NCI-H2107 (cell line): ENCODE measurements at places on chromosomes 2 and 18.

DNA sequence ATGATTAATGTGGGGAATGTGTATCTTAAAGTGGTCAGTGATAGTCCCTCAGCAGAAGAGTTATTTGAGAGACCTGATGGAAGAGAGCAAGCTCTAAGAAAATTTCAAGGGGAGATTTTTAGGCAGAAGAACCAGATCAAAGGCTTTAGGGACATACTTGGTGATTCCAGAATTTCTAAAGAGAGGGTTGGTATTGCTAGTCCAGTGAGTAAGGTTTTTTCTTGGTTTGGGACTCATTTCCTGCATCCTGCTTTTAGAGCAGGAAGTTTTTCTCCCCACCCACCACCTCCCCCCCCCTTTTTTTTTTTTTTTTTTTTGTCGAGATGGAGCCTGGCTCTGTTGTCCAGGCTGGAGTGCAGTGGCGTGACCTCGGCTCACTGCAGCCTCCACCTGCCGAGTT lies 42.7 kb upstream of the DYSF start:
- DNase-seq: no peak

GRCh38 chr18:75962036-75962572 lies 532.9 kb downstream of the ZNF516 start:
- DNase-seq: no peak

GRCh38 chr2:54546518-54546917 lies 90.4 kb downstream of the SPTBN1 start:
- no peak for DNase-seq

- no peak for DNase-seq
Observed at GRCh38 chr2:144708626-144709025, 188.7 kb upstream of the ZEB2 start.

GRCh38 chr2:167187049-167187727 lies 298.9 kb downstream of the XIRP2 start:
- DNase-seq: no peak

DNA sequence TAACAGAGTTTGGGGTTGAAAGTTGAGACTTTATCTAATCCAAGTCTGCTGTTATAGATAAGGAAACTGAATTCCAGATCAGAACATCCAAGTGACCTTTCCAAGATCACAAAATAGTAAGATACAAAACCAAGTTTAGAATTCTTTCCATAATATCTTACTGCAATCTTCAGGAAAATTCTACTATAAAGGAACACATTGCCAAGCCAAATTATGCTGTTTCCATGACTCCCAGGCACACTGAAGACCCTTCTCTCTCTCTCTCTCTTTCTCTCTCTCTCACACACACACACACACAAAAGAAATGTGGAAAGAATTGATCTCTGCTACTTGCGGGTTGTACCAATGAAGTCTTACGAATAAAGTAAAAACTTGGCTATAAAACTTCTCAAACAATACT lies 398.4 kb downstream of the METTL4 start:
- DNase-seq: no peak

DNA sequence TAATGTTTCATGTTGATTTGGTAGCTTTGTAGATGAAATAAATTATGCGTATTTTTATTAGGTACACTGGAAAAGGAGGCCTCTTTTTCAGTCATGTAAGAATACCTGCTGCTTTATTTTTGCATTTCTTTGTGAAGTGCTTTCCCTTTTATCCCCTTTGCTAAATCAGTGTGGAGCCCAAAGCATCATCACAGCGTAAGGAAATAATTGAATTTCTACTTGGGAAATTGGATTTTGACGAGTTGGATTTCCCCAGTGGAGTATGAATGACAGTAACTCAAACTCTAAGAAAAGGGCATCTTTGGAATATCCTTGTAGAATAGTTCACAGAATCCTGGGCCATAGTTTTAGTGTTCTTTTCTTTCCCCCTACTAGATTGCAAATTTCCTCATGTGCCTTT lies 97.2 kb downstream of the KCNJ3 start:
- DNase-seq: no peak

DNA sequence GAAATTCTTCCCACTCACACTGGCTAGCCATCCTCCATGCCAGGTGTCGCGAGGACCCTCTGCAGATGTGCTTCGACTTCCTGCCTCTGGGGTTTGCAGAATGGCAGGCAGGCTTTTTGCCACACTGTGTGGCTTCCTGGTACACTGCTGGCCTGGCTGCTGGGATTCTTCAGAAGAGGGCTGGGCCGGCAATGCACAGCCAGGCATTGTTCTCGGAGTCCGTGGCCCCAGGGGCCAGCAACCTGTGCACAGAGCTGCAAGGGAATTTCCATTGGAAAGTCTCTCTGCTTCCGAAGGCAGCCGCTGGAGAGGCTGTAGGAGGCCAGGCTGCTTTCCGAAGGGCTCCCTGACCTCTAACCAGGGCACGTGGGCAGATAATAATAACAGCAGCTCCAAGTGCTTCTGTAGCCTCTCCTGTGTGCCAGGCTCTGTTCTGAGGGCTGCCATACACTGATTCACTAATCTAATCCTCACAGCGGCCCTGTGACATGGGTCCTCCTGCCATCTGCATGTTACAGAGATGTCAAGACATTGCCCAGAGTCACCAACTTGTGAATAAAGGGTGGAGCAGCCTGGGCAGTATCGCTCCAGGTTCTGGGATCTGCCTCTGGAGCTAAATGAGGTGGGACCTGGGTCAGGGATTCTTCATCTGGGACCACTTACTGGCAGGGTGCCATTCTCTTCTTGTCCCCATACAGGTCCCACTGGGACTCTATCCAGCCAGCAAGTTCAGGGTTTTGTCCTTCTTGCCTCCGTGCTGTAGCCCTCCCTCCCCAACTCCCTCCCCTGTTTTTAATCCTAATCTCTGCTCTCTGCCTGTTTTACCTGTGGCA lies 5.0 kb downstream of the LDLRAD4 start:
- DNase-seq: no peak

DNA sequence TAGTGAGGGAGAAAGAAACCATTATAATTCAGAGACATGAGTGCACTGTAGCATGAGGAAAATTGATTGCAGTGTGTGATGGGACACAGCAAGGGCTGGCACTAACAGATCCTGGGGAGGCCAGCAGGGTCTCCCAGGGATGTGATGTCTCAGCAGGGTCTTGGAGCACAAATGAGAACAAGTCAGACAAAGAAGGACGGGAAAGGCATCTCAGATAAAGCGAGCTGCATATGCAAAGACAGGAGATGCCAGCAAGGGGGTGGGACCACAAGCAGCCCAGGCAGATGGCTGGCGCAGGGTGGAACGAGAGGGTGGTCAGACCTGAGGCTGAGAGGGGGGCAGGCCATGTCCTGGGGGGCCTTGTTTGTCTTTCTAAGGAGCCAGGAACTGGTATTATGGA lies 102.6 kb upstream of the DLX2 start:
- DNase-seq: no peak

- DNase-seq: no peak
Observed at GRCh38 chr2:30255466-30256408, 24.4 kb downstream of the LBH start.

DNA sequence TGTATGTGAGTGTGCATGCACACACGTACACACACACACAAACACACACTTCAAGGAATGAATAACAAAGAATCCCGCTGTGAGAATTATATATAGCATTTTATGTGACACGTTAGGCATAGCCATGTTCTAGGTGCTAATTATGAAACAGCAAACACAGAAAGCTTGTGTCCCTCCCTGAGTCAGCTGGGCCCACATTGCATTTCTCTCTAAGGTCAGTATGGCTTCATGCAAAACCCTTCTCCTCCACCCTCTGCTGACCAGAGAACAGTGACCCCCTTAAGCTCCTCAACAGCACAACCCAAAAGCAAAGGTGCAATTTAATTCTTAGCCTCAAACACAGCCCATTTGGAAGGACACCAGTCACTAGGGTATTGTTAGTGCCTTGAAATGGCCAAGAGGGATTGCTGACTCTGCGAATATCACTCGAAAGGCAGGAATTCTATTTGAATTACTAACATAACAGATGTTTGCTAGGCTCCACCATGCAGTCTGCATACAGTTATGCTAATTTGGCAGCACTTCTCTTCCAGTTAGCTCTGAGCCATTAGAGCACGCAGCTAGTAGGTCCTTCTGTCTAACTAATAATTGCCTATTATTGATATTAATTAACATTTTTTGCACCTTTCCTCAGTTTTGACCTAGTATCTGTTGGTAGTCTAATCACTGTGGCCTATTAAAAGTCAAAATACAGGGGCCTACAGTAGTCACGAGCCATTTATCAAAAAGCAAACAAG lies 149.0 kb downstream of the LNPK start:
- DNase-seq: no peak

- no peak for DNase-seq
Observed at GRCh38 chr2:31950946-31951562, 59.8 kb downstream of the MEMO1 start.

GRCh38 chr2:109371481-109372170 lies 242.1 kb downstream of the SEPTIN10 start:
- no peak for DNase-seq

DNA sequence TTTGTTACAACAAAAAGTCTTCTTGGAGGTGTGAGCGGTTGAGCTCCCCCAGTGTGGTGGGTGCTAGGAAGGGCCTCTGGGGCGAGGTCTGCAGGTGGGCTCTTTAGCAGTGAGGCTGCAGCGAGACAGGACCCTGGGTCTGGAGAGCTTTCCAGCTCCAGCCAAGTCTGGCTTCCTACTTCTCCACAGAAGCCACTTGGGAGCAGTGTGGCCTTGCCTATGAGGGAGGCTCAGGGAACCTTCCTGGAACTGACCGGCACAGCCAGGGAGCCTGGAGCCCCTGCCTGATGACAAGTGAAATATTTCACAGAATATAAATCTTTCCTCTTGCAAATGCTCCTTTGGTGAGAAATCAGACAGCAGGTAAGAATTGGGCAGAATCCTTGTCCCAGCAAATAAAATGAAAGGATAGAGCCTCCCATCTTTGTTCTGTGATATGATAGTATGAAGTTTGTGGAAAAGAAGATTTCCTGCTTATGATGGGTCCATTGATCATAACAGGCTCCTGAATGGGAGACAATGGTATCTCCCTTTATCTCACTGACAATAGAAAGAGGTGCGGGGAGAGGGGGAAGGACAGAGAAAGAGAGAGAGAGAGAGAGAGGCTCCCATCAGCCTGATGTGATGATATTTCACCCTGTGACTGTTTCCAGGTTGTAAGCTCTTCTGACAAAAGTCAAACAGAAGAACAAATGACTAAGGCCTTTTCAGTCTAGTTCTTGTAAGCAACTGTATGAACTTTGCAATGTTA lies 289.8 kb upstream of the SPRED2 start:
- DNase-seq: no peak

- no peak for DNase-seq
Observed at GRCh38 chr2:20080839-20081415, 29.5 kb upstream of the LAPTM4A start.

- DNase-seq: no peak
Observed at GRCh38 chr2:160570376-160570775, 76.8 kb upstream of the RBMS1 start.

DNA sequence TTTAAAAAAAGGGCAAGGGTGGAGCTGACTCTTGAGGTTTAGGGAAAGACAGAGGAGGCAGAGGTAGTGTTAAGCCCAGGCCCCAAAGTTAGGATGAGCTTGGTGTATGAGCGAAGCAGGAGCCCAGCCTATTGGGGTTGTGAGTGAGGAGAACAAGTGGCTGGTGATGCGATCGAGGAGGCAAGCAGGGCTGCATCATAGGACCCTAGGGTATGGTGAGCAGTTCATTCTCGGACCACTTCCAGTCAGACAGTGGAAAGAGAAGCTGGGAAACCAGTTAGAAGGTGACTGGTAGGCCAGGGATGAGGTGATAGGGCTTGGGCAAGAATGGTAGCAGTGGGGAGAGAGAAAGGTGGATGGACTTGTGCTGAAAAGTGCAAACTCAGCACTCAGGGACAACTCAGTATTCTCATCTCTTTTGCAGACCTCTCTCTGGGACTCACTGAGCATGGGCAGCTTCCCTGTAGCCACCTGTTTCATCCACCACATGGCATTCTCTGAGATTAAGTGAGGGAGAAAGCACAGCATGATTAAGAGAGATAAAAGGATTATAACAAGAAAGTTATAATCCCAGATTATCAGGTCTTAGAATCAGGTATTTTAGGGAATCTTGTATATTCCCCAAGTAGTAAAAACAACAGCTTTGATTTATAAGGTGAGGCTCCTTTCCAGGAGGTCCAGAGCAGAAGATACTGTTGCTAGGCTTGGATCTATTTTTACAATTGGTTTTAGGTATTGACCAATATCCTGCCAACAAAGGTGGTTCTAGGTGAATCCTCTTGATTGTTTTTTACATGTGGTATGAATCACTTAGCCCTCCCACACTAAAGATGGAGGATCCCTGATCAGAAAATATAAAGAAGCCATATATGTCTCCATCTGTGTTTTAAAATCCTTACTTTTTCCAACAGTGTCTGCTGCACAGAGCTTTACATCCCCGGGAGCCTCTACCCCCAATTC lies 38.3 kb downstream of the XRCC5 start:
- no peak for DNase-seq

DNA sequence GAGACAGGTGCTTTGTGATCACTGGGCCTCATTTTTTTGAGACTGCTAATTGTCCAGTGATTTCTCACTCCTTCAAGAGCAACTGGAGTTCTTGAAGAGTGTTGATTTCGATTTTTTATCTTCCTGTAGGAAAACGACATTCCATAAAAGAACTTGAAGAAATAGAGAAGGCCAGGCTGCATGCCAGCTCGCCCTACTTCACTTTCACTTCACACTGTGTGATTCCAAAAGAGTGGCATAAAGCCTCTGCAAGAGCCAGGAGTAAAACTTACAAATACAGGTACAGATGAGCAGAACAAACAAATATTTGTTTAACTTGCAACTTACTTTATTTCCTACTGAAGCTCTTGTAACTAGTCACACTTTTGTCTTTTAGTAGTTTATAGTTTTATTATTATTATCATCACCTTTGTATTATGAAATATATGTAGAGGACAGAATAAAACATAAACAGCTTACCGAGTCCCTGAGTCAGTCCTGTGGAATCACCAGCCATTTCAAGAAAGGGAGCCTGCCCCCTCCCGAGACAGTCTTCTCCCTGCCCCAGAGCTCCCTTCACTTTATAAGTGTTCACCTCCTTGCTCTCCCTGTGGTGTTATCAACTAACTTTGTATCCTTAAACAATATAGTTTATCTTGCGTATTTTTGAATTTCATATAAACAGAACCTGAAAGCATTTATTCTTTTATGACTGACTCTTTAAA lies 8.7 kb downstream of the FAM228A start:
- DNase-seq: no peak

- no peak for DNase-seq
Observed at GRCh38 chr2:164084066-164084465, 348.3 kb upstream of the FIGN start.

DNA sequence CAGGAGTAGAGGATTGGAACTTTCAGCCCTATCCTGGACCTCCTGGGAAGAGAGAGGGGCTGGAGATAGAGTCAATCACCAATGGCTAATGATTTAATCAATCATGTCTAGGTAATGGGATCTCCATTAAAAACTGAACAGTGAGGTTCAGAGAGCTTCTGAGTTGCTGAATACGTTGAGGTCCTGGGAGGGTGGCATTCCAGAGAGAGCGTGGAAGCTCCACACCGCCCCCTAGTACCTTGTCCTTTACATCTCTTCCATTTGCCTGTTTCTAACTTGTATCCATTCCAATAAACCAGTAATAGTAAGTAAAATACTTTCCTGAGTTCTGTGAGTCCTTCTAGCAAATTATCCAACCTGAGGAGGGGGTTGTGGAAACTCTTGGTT lies 101.7 kb downstream of the B3GNT2 start:
- no peak for DNase-seq
